Posterior cingulate gyrus (tissue), 11 donors: ENCODE measurements at places on chromosomes 13 and 19.

DNA sequence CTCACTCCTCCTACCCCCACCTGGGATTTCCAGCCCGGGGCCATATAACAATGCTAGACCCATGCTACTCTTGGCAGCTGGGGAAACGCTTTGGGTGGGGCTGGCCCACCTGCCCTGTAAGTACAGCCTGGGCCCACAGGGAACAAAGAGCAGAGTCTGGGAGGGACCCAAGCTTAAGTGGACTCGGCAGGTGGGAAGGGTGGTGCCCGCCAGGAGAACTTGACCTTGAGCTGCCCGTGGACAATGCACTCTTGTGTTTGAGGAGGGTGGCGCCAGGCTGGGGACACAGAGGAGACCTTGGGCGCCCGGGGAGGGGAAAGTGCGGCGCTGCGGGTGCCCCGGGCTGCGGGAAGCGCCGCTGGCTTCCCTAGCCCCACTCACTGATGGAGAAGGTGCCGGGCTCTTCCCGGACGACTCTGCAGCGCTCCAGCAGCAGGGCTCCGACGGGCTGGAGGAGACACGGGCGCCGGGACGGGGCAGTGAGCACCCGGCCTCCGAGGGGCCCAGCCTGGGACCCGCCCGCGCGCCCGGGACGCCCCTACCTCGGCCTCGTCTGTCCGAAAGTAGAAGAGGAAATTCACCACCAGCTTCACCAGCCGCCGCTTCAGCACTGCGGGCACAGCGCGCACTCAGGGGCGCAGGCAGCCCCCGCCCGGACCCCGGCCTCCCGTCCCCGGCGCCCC, 607 bp downstream of the PLEKHJ1 start:
- no peak for DNase-seq

GRCh38 chr19:13091400-13092157, 11.1 kb downstream of the LYL1 start:
- peak; percentile 96 for DNase-seq

- DNase-seq: no peak
Observed at GRCh38 chr13:80630685-80631121, 289.8 kb upstream of the SPRY2 start.

DNA sequence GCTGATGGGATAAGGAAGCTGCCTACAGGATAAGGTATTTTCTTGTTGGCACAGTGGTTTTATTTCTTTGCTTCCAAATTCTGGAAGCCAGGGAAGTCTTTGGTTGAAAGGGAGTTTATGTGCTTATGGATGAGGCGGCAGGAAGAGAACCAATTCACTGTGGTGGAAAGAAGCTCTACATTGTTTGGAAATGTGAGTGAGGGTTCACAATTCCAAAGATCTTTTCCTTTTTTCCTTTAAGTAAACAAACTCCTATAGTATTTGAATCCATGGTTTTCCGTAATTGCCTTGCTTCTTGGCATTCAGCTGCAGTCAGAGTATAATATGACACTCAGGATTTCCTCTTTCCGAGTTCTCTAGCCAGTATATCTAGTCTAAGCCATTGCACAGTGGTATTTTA, 86.2 kb downstream of the TEX29 start:
- no peak for DNase-seq

- no peak for DNase-seq
Observed at GRCh38 chr13:34587576-34587975, 354.5 kb upstream of the NBEA start.

DNA sequence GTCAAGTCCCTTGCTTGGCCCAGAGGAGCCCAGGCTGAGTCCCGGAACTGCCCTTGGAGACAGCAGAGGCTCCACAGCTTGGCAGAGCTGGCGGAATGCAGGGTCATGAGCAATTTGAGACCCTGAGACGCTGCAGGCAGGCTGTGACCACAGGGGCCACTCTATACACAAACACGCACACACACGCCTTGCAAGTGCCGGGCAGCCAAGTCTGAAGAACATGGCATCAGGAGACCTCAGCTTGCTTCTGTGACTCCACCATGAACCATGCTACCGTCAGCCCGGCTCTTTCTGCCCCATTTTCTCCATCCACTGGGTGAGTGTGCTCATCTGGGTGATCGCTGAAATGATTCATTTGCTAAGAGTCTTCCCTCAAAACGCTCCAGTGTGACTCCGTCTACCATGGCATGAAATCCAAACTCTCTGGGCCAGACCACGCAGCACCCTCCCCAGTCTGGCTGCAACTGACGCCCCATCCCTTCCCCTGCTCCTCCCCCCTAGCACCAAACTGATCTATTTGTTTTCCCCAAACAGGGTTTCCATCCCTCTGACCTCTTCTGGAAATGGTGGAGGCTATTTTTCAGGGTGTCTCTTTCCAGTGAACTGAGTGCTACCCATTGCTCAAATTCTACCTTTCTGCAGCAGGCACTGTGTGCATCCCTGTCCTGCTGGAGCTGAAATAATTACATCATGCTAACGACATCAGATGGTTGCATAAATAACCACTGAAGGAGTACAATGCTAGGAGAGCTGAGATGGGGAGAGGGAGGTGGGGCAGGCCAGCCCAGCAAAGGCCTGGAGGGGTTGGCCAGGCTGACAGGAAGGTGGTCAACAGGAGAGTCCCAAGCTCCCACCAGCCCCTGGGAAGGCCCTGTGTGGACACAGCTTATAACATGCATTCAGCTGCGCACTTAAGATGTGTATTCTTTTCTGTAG, 3.1 kb downstream of the CARS2 start:
- no peak for DNase-seq

DNA sequence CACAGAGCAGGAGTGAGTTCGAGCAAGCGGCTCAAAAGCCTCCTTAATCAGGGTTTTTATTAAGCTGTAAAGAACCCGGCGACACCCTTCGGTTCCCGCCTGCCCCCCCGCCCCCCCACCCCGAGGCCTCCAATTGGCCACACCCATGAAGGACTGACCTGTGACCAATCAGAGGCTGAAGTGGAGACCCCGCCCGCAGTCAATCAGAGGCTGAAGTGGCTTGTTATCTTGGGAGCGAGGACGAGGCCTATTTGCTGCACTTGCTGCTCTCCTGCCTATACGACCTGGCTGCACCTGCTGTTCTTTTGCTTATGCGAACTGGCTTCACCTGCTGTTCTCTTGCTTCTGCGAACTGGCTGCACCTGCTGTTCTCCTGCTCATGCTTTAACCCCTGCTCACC, 844.9 kb downstream of the OLFM4 start:
- DNase-seq: no peak

DNA sequence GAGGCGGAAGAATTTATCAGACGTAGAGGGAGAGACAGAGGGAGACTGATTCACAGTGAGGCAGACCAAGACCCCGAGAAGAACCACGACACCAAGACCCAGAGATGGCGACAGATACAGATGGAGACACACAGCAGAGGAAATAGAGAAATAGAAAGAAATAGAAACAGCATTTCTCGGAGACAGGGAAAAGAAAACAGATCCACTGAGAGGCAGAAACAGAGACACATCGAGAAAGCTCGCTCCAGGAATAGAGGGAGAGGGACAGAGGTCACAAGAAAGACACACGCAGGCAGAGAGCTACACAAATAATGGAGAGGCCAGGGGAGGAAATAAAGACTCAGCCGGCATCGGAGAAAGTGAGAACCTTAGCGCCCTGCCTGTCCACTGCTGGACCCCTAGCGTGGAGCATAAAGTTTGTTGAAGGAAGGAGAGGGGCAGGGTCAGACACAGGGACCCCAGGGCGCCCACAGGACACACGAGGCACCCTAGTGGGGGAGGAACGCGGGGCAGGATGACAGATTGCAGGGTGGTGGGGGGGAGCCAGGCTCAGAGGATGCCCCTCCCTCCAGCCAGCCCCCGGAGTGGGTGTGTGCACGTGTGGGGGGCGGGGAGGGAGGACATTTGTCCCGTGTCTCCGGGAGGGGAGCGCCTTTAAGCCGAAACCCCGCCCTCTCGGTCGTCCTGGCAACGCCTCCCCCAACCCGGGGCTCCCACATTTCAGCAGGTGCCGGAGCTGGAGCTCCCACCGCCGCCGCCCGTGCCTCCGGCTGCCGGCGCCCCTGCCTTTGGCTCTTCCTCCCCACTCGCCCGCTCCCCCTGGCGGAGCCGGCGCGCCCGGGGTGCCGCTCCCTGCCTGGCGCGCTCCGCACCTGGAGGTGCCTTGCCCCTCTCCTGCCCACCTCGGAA, at the start of gene PRKCG:
Gene PRKCG, plus strand, starts transcription at position 716 of the 909 bp plus-strand sequence. CDS start 298 bp downstream, outside the sequence.
- peak; percentile 62 for DNase-seq

DNA sequence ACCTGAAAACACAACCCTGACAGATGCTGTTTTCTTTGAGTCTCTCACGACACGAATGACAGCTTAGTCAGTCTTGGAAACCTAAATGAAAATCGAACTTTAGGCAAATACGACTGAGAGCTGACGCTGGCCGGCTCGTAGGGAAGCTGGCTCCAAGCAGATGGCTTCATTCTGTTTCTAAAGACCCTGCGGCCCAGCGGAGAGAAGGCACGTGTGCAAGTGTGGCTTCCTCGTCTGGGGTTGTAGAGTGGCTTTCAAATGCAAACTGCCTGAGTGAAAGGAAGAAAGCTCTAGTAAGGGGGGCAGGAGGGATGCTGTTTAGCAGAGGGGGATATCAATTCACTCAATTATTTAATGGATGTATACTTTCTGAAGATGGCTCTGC, 26.1 kb upstream of the TIMM44 start:
- DNase-seq: no peak

GRCh38 chr13:109151696-109152095, 522.3 kb downstream of the MYO16 start:
- no peak for DNase-seq

DNA sequence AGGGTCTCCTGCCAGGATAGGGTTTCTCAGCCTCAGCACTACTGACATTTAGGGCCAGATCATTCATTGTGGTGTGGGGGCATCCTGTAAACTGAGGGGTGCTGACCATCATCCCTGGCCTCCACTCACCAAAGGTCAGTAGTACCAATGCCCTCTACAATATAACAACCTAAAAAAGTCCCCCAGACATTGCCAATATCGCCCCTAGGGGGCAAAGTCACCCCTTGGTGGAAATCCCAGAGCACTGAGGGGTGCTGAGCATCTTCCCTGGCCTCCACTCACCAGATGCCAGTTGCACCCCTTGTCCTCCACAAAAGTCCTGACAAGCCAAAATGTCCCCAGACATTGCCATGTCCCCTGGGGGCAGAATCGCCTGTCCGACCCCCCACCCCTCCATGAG, 21.6 kb downstream of the CPAMD8 start:
- DNase-seq: no peak

- no peak for DNase-seq
Observed at GRCh38 chr13:32889986-32890565, 126.1 kb upstream of the KL start.

- peak; percentile 71 for DNase-seq
Observed at GRCh38 chr19:45670670-45671453, 2.8 kb downstream of the GIPR start.

DNA sequence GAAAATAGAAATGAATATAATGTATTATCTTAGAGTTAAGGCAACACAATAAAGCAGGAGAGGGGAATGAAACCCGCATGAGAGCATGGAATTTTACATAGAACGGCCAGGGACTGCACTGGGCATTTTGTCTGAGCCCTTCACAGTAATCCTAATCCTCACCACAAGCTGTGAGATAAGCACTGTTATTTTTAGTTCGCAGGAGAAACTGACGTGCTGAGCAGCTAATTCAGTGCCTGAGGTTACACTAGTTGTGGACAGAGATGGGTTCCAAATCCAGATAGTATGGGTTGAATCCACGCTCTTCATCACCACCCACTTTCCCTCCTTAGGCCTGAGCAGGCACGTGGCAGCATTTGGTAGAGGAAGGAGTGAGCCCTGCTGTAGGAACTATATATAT, 24.8 kb upstream of the ZNF527 start:
- DNase-seq: no peak

GRCh38 chr13:20351281-20352022, 119.3 kb upstream of the GJB6 start:
- no peak for DNase-seq

- DNase-seq: no peak
Observed at GRCh38 chr19:55105237-55105636, 12.2 kb downstream of the PPP1R12C start.

DNA sequence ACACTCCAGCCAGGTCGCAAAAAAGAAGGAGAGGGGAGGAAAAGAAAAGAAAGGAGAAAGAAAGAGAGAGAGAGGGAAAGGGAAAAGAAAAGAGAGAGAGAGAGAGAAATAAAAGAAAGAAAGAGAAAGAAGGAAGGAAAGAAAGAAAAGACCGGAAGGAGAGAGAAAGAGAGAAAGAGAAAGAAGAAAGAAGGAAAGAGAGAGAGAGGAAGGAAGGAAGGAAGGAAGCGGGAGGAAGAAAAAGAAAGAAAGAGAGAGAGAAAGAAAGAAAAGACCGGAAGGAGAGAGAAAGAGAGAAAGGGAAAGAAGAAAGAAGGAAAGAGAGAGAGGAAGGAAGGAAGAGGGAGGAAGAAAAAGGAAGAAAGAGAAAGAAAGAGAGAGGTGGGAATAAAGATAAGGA, 320.8 kb downstream of the SHISA2 start:
- DNase-seq: no peak

DNA sequence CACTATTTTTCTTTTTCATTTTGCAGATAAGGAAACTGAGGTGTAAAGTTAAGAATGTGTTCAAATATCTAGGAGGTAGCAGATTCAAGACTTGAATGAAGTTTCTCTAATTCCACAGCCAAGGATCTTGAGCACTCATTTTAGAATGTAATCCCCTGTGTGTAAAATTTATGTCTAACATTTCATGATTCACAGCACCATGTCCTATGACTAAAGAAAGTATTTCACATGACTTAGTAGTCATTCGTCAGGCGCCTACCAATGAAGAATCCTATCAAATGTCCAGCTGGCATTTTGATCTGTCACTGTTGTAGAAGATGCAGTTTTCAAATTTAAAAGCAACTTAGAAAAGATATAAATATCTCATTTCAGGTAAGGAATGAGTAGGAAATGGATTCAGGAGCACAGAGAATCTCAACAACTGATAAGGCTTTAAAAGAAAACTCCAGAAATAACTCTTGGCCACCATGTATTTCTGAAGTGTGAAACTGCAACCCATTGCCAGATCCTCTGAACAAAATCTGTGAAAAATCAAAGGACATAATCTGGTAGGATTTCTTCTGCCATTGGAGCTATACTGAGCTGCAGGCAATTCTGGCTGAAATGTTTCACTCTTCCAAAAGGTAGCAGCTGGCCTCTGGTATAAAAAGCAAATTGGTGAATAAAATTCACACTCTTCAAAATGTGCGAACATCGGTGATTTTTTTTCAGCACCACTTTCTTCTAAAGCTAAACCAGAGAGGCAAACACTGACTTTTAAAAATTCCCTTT, 92.2 kb downstream of the DCLK1 start:
- no peak for DNase-seq

- DNase-seq: no peak
Observed at GRCh38 chr13:83201506-83201905, 680.8 kb downstream of the SLITRK1 start.

DNA sequence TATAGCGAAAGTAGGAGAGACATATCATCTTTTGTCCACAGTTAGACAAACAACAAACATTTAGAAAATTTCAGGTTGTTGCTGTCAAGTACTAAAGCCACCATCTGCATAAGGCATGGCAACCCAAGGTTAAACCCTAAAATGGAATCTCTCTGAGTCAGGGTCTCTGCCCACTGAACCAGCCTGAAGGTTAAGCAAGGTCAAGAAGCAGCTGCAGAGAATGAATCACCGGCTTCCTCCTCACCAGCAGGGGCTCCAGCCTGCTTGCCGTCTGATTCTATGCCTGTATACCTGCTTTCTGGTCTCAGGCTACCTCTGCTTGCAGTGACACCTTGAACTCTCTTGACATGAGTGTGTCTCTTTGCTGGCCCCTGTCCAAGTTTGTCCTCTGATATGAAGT, 726.2 kb upstream of the SGCG start:
- no peak for DNase-seq
